ENCODE measurements at places on chromosomes 6 and 20.

- no peak for DNase-seq
These were observed 1233.0 kb upstream of the EYS start for GRCh38 chr6:66940003-66940402.

GRCh38 chr20:23132930-23133559 lies 46.9 kb upstream of the CD93 start:
- DNase-seq, result no peak

GRCh38 chr6:96394727-96395126 lies 126.9 kb upstream of the UFL1 start:
- DNase-seq, result no peak

DNA sequence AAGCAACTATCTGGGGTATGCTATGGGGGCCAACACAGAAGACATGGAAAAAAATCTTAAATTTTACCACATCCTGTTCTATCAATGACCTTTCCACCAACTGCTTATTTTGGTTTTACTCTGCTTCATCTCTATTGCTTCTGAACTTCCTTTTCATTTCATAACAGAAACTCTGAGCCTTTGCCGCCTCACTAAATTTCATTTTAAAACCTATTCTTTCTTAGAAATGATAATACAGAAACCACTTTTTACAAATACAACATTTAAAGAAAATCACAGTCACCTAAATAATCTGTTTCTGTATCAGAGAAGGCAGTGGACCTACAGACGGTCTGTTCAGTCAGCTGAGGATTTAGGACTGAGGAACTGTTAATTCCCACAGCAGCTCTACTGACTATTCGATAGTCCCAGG lies 117.5 kb downstream of the KCNQ5 start:
- peak; percentile 44 for DNase-seq

DNA sequence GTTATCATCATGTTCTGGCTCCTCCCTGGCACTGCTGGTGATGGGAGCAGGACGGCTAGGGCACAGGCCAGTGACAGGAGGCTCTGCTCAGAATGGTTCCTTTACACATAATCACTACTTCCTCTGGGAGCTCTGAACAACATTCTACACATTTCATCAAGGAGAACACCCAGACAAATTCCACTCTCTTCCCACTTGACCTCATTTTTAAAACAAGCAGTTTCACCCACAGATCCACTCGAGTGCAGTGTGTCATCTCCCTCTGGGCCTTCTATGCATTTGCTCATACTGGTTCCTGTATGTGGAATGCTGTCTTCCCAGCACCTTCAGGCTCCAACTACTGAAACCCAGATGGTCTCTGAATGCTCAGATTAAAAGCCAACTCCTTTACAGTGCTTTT lies 84.8 kb downstream of the ELOVL5 start:
- no peak for DNase-seq

GRCh38 chr6:43707269-43707668 lies 19.7 kb upstream of the MRPS18A start:
- DNase-seq, result no peak

- no peak for DNase-seq
These were observed 100.9 kb downstream of the OPRM1 start for GRCh38 chr6:154139892-154140291.

DNA sequence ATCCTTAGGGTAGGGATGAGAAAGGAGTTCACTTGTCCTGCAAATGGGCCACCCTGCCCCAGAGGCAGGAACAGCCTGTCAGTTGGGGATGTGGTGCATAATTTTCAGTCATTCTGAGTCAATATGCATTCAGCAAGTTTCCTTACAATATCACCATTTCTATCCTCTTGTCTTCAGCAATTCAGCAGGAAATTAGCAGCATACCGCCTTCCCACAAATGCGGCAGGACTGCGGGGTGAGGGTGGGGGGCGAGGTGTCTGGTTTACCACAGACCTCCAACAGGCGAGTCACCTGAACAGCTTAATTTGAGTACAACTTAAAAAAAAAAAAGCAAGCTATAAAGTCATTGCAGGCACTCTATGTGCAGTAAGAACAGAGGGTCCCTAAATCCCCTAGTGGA lies 126.8 kb downstream of the MAP3K7 start:
- no peak for DNase-seq

DNA sequence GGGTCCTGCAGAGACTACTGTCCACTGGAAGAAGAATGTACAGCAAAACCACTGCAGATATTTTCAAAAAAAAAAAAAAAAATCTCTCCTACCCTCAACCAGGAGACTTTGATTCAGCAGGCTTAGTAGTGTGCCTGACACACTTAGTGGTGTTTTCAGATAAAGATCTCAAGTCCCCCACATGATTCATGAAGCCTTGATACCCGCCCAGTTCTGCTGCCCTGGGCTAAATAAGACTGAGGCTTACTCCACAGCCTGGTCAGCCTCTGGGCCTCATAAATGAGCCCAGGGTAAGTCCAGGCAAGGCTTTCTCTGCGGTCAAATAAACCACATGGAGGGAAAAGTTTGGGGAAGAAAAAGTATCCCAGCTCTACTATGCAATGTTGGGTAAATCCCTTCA lies 222.1 kb upstream of the ARID1B start:
- no peak for DNase-seq

GRCh38 chr6:37103169-37104039 lies 66.5 kb upstream of the PIM1 start:
- DNase-seq, result no peak

- no peak for DNase-seq
These were observed 280.3 kb downstream of the CDC5L start for GRCh38 chr6:44667668-44668390.

- no peak for DNase-seq
These were observed 67.8 kb upstream of the EPB41L1 start for GRCh38 chr20:36086767-36087166.

GRCh38 chr6:44856479-44856878 lies 469.0 kb downstream of the CDC5L start:
- no peak for DNase-seq

DNA sequence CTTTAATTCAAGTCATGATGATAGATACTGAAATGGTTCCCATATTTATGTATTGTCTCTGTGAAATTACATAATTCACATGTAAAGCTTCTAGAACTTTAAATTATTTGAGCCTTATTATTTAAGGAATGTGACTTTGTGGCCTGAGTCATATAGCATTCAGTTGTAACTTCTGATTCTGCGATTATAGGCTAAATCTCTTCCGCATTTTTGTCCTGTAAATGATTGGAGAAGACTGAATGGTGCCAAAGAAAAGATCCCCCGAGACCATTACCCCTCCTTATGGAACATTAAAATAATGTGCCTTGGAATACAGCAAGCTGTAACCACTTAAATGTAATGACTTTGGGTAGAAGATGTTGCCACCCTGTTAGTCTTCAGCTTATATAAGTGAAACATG lies 63.3 kb upstream of the MAP7 start:
- no peak for DNase-seq

DNA sequence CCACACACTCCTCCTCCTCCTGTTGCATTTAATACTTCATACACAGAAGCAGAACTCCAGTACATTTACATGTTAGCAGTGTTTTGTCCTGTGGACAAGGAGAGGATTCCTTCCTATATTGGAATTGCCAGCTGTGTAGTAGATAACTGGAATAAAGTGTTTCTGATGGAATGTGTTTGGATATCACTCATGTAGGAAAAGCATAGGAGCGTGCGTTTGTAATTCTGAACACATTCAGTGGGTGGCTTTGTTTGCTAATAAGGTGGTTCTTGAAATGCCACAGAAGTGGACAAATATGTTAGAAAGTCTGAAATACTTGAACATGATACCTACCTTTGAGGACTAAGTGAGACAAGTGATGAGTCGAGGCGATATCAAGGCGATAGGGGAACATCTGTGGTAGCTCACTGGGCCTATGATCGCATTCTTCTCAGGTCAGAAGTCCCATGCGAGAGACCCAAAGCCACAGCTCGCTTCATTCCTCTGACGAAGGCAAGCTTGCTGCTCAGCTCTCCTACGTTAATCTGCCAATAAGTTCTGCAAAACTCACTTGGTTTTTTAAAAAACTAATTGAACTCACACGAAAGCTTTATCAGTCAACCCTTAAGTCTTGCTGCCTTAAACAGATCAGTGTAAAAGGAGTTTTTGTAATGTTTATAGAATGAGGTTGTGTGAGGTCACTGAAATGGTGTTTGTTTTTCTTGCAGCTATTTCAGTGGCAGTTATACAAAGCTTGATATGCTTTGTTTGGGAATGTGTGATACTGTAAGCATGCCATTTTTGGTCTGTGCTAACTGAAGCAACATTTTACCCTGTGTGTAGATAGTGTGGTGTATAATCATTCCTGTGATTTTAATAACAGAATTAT lies 159.9 kb downstream of the SOX4 start:
- DNase-seq, result no peak

DNA sequence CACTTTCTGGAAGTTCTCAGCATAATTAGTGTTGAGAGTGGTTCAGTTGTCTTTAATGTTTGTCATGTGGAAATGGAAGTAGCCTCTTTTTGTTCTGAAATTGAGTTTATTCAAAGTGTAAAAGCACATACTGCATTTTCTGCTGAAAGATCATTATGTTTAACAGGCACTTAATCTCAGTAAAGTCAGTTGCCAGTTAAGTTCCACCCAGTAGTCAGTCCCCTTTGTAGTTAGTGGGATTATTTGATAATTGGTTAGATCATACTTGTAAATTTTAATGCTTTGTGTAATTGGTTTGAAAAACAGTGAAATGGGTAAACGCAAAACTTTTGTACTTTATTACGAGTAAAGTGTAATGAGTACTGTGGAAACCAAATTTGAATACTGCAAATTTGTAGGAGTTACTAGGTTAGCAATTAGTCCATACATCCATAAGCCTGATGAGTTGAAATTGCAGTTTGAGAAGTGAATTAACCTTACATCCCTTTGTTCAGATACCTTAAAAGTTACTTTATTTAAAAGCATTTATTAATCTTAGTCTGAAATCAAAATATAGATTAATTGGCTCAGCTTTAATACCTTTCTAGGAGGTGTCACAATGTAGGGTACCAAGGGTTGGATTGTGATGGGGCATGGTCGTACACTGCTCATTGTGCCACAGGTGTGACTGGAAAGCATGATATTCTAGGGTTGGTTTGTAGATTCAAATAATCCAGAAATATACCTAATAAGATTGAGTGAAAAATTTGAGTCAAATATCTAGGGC lies 4.4 kb downstream of the SRSF6 start:
- no peak for DNase-seq

DNA sequence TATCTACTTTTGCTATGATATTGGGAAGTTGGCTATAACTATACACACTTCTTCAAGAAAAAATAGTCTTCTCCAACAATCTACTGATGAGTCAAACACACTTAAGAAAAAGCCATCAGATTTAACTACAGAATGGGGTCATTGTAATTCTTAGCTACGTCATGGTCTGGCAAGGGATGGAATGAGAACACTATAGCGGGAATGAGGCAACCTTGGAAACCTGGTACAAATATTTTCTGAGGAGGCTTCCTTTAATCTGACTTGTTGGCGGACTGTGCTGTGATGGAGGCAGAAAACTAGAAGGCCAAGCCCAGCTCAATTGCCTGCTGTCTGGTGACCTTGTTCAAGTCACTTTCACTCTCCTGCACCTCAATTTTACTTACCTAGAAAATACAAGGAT lies 586.8 kb upstream of the JAG1 start:
- no peak for DNase-seq

DNA sequence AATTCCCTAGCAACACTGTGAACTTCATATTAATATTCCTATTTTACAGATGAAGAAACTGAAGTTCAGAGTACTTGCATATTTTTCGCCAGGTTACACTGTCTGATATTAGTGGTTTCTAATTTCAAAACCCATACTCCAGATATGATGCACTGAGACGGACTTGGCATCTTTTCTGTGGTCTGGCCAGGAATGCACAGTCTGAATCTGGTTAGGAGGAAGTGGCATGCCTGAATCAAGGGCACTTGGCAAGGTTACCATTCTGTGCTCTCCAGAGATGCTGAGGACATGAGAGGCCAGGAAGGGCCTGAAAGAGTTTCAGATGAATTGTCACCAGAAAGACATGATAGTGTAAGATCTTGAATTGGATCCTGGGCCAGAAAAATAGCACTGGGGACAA lies 150.1 kb downstream of the HAO1 start:
- no peak for DNase-seq

DNA sequence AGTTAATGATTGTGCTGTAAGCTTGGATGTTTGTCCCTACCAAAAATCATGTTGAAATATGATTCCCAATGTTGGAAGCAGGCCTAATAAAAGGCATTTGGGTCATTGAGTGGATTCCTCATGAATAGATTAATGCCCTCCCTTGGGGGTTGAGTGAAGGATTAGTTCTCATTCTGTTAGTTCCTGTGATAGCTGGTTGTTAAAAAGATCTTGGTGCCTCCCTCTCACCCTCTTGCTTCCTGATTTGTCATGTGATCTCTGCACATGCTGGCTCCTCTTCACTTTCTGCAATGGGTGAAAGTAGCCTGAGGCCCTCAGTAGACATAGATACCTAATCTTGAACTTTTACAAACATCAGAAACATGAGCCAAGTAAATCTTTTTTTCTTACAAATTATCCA lies 115.6 kb upstream of the HCRTR2 start:
- DNase-seq, result no peak

DNA sequence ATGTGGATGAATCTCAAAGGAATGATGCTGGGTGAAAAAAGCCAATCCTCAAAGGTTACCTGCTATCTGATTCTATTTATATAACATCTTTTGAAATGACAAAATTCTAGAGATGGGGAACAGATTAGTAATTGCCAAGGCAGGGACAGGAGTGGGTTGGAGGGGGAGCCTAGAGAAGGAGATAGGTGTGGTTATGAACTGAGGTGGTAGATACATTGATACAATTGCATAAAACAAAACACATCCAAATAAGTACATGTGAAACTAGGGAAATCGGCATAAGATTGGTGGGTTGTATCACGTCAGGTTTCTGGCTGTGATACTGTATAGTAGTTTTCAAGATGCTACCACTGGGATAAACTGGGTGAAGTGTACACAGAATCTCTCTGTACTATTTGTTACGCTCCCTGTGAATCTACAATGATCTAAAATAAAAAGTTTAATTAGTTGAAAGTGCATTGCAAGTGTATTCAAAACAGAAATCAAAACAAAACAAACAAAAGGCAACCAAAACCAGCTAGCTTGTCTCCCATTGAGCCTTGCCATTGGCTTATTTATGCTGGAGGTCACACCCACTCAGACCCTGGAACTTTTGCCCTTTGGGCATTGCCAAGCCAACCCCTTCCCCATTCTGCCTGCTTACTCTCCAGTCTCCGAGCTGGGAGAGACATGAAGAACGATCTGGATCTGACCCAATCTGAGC lies 27.8 kb downstream of the PPP1R16B start:
- peak; percentile 48 for DNase-seq

GRCh38 chr20:57842720-57843119 lies 132.9 kb upstream of the PMEPA1 start:
- no peak for DNase-seq

- no peak for DNase-seq
These were observed 28.2 kb downstream of the ESF1 start for GRCh38 chr20:13756551-13756950.

DNA sequence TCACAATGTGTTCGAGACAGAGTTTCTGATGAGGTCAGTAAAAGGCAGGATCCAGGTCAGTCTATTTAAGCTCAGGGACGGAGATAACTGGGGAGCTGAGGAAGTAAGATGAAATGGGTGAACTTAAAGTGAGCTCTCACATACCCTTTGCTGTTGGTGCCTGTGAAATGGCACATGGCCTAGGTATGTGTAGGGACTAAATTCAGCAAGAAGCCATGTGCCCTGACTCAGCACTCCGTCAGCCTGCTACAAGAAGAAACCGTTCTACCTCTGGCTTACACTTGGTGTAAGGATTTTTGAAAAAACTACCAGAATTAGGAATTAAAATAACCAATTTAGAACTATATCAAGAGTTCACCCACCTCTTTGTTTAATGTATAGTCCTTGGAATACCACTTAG lies 41.1 kb upstream of the TRDN start:
- no peak for DNase-seq

All from GM13976 (cell line).